ENCODE measurements at places on chromosomes 13 and 19. TPM values are rescaled to one million over a fixed set of nuclear protein-coding genes. Genes with fewer than 3 reads are reported as not detected.

TNFSF13B gene
- total RNA-seq = 1.3 TPM

MICU2 gene
- 27.4 TPM for total RNA-seq

CATSPERD gene
- total RNA-seq = not detected

FOSB gene
- total RNA-seq = 43.8 TPM

GRCh38 chr19:3631053-3631861 lies 4.7 kb upstream of the CACTIN start:
- H3K4me1 ChIP-seq = peaks cover 4% of the 10 kb centered on the region
- H3K36me3 ChIP-seq = peaks cover 11% of the 10 kb centered on the region
- no peaks in the 10 kb centered on the region for H3K27me3 ChIP-seq
- H3K27ac ChIP-seq = no peak overlapping the region
- no peak for DNase-seq

DNA sequence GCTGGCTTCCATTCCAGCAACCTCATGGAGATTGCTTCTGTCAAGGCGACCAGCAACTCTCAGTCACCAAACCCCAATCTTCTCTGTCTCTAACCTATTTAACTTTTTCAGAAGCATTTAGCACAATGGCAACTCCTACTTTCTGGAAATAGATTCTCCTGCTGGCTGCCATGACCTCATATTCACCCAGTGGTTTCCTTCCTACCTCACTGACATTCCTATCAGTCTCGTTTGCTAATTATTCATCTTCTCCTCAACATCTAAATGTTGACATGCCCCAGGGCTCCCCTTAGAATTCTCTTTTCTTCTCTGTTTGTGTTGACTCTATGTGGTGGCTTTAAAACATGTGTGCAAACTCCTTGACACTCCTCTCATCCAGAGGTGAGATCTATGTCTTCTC lies 106.7 kb downstream of the OLFM4 start:
- H3K27ac ChIP-seq = no peak overlapping the region
- no peak overlapping the region for H3K4me3 ChIP-seq
- H3K4me1 ChIP-seq = peaks cover 3% of the 10 kb centered on the region
- no peaks in the 10 kb centered on the region for H3K27me3 ChIP-seq
- DNase-seq = no peak

DNA sequence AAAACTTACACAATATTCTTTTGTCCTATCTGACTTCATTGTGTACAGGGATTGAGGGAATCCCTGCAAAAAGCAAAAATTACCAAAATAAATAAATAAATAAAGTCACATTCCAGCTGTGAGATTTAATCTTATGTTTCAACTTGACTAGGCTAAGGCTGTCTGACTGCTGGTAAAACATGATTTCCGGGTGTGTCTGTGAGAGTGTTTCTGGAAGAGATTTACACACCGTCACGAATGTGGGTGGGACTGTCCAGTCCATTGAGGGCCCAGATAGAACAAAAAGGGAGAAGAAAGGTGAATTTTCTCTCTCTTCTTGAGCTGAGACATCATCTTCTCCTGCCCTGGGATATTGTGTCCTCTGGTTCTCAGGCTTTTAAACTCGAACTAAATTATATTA lies 166.1 kb downstream of the LIG4 start:
- no peaks in the 10 kb centered on the region for H3K36me3 ChIP-seq
- no peak for DNase-seq
- H3K27ac ChIP-seq = no peak overlapping the region
- peaks cover 6% of the 10 kb centered on the region for H3K27me3 ChIP-seq
- no peaks in the 10 kb centered on the region for H3K4me1 ChIP-seq

GRCh38 chr19:49746206-49746958 lies 16.7 kb downstream of the TSKS start:
- no peaks in the 10 kb centered on the region for H3K36me3 ChIP-seq
- H3K4me3 ChIP-seq = no peak overlapping the region
- no peak overlapping the region for H3K27ac ChIP-seq

- no peak overlapping the region for H3K27ac ChIP-seq
- DNase-seq = no peak
- H3K4me3 ChIP-seq = no peak overlapping the region
- H3K36me3 ChIP-seq = peaks cover 39% of the 10 kb centered on the region
- no peaks in the 10 kb centered on the region for H3K27me3 ChIP-seq
These were observed 25.2 kb downstream of the TEX29 start for GRCh38 chr13:111345682-111346081.

DNA sequence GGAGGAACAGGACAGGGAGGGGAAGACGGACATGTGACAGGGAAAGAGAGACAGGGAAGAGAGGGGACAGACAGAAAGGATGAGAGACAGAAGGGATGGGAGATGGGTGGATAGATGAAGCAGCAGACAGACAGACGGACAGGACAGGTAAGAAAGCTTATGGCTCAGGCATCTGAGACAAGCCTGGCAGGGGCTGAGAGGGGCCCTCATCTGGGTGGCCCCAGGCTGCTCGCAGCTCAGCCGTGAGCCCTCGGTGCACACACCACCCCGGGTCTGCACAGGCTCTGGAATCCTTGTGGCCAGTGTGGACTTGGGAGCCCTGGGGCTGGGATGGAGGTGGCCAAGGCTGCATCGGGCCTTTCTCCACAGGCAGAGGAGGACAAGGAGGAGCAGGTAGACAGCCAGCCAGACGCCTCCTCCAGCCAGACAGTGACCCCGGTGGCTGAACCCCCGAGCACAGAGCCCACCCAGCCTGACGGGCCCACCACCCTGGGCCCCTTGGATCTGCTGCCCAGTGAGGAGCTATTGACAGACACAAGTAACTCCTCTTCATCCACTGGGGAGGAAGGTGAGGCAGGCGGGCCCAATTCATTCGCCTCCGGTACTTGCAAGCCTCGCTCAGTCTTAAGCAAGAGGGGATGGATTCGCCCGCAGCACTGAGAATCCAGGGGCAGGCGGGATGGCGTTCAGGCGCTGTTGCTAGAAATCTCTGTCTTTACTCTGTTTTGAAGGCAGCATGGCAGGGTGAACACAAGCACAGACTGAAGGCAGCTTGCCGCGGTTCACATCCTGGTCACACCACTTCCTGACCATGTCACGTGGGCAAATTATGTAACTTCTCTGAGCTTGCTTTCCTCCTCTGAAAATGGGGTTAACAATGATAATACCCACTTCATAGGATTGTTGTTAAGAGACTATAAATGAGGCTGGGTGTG lies 14.0 kb downstream of the GRAMD1A start:
- DNase-seq = no peak
- H3K4me3 ChIP-seq = no peak overlapping the region
- H3K27ac ChIP-seq = no peak overlapping the region
- no peaks in the 10 kb centered on the region for H3K27me3 ChIP-seq

GRCh38 chr19:11480715-11481533 lies at the start of gene ELAVL3:
Gene ELAVL3 (minus strand): TSS chr19:11481046. CDS start chr19:11480608, 438 bp downstream.
- peak within 1 kb of the TSS; percentile 64 for H3K4me3 ChIP-seq
- no peak within 1 kb of the TSS for H3K27ac ChIP-seq
- H3K36me3 ChIP-seq = peaks cover 3% of the 10 kb centered on the region

DNA sequence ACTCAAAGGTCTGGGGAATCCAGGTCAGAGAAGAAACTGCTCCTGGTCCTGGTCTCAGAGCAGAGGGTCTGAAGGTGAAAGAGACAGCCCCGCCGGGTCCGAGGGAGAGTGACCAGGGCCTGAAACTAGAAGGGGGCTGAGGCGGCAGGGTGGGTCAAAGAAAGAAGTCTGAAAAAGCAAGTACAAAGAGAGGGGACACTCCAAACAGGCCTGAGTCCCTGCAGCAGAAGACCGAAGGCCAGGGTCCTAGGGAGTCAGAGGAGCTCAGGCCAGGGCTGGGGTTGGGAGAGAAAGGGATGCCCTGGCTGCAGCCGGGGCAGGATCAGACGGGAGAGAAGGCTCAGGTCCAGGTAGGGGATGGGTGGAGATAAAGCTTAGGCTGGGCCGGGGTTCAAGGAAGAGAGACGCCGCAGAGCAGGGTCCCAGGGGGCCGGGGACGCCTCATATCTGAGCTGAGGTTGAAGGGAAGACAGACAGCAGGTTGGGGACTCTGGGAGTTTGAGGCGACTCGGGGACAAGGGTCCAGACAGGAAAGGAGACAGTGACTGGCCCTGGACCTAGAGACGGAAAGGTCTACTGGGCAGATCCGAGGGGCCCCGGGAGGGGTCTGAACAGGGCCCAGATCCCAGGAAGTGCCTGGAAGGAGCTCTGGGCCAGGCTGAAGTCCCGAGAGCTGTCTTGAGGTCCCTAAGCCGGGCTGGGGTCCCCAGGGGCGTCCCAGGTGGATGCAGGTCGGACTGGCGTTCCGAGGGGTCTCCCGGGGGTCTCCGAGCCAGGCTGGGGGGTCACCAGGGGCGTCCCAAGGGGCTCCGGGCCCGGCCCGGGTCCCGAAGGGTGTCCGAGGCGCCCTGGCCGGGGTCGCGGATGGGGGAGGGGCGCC lies 795 bp downstream of the MLLT1 start:
- peak; percentile 84 for DNase-seq
- H3K4me3 ChIP-seq = peak overlapping the region; percentile 96
- H3K36me3 ChIP-seq = no peaks in the 10 kb centered on the region

All from chondrocyte (in vitro differentiated cells).